Foreskin melanocyte (primary cell): ENCODE measurements at places on chromosomes 1 and 21.

GRCh38 chr1:163130225-163130856, 61.2 kb downstream of the RGS4 start:
- no peak for DNase-seq

DNA sequence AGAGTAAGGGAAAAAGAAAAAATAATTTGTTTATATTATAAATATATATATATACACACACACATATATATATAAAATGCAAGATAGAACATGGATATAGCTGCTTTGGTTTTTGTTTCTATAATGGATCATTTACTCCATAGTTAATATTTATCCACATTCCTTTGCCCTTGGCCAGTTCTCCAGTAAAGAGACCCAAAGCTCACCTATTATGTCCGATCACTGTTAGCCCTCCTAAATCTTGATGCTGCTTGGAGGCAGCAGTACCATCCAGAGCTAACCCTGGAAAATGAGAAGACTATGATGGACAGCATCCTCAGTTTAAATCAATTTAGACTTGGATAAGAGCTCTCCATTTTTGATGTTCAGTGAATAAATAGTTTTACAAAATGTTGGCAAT, 407.7 kb downstream of the PLPP3 start:
- DNase-seq = no peak

GRCh38 chr1:1208713-1209433, 2.5 kb upstream of the TNFRSF18 start:
- no peak for DNase-seq

DNA sequence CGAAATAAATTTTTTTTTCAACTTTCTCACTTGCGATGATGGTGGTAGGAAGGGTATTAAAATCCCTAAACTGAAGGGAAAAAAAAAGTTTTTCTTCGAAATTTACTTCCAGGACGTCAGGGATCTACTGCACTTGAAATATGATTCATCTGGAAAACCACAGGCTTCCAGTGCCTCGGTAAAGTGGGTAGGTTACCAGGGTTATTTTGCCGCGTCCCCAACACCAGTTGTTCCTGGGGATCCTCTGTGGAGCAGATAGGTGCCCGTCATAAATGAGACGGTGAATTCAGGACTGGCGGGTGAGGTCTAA, 773 bp downstream of the RABIF start:
- peak; percentile 7 for DNase-seq

- DNase-seq = no peak
These were observed 169.4 kb downstream of the C1orf94 start for GRCh38 chr1:34346128-34346527.

DNA sequence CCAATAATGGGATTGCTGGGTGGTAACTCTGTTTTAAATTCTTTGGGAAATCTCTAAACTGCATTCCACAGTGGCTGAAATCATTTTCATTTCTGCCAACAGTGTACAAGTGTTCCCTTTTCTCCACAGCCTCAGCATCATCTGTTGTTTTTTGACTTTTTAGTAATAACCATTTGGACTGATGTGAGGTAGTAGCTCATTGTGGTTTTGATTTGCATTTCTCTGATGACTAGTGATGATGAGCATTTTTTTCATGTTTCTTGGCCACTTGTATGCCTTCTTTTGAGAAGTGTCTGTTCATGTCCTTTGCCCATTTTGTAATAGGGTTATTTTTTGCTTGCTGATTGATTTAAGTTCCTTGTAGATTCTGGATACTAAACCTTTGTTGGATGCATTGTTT, 131.9 kb upstream of the B3GALT2 start:
- DNase-seq = no peak

DNA sequence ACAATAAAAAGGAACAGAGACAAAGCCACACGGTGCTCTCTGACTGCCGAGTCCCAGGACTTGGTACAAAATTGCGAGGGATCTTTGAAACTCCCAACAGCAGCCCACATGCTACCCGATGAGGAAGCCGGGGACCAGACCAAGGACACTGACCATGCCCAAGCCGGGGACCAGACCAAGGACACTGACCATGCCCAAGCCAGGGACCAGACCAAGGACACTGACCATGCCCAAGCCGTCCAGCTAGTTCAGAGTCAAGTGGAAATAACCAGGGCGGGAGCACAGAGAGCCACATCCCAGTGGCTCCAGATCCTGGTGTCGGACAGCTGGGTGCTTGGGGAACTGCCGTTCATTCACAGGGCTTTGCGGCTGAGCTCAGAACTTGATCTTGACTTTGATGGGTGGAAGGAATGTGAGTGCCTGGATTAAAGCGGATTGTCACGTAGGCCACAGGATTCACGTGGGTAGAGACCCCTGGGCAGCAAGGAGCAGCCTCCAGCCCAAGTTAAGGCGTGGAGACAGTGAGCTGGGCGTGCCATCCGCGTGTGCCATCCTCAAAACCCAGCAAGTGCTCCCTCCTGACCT, 16.5 kb upstream of the TRAPPC10 start:
- DNase-seq = no peak

- no peak for DNase-seq
These were observed 1.9 kb downstream of the WDR64 start for GRCh38 chr1:241654019-241654418.

GRCh38 chr1:47590523-47591225, 152.8 kb downstream of the FOXD2 start:
- DNase-seq = no peak

- DNase-seq = no peak
These were observed 1252.1 kb upstream of the ADGRL4 start for GRCh38 chr1:80258659-80259058.

DNA sequence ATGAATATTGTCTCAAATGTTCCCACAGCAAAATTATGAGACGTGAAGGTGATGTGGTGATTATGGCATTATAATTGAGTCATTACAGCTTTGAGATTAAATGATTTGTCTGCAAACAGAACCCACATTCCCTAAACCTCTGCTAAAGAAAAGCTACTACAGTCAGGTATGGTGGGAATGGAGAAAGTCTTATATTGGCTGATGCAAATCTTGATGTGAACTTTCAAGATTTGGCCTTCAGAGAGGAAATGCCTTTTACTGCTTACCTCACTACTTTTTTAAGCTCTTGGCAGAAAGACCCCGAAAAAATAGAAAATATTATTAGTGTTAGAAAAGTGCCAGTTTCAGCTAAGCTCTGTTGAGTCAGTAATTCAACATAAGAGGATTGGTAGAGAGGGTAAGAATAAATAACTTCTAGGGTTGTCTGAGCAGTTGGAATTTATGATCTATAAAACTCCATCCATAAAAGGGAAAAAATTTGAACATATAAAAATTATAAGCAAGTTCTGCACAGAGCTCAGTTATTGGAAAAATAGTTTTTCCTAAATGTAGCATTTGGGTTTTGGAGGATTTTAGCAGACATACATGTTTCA, 47.8 kb upstream of the RGS5 start:
- no peak for DNase-seq

DNA sequence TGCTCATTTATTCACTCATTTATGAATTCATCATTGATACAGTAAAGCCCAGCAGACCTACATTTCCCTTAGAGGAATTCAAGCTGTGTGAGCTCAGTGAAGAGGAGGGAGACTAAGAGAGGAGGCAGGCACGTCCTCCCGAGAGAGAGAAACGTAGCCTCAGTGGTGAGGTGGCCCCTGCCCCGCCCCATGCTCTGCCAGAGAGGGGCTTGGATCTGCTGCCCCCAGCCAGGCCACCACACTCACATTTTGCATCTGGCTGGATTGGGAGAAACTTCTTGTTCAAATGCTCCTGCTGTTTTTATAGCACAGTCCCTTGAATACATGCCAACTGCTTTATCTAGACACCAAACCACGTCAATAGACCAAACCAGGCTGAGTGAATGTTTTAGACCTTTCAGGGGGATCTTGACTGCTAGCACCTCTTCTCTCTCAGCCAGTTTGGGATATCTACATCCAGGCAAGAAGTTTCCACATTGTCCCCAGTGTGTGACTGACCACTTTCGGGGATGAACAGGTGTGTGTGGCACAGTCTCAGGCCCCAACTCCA, 67.7 kb upstream of the AJAP1 start:
- no peak for DNase-seq

- no peak for DNase-seq
These were observed 16.0 kb downstream of the TNFSF4 start for GRCh38 chr1:173191011-173191705.

DNA sequence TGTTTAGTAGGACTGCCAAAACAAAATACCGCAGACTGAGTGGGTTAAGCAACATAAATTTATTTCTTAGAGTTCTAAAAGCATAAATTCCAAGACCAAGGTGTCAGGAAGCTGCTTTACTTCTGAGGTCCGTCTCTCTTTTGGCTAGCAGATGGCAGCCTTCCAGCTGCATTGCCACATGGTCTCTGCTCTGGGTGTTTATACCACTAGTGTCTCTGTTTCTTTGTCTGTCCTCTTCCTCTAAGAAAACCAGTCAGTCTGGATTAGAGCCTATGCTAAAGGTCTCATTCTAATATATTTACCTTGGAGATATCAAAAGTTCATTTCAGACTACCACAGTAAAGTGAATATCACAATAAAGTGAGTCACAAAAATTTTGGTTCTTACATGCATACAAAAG, 519.8 kb downstream of the COL11A1 start:
- DNase-seq = no peak

GRCh38 chr1:201820413-201820812, 8.5 kb upstream of the IPO9 start:
- no peak for DNase-seq

DNA sequence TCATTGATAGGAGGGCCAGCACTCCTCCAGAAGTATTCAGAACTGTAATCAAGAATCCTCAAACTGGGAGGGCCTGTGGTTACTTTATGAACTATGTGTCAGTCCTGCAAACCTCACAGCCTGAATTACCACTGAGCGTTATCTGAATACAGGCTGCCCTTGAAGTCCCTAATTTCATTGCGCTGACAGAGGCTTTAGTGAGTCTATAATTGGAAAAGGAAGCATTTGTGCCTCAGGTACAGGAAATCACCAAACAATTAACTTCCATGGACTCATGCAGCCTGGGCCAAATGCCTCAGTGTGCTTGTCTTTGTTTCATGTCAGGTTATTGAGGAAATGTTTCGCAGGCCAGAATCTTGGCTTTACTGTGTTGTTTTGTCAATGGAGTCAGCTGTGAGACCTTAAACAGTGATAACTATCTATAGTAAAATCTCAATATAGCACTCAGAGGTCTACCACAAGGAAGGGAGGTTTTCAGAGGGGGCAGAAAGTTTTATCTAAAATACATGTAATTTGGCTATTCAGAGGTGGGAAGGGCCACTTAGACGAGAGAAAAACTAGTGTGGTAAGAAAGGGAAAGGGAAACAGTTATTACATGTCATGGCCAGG, 32.9 kb upstream of the DOCK7 start:
- DNase-seq = peak; percentile 31

- no peak for DNase-seq
These were observed 52.6 kb upstream of the RBM15 start for GRCh38 chr1:110286564-110286963.

GRCh38 chr1:110601332-110601731, 4.8 kb downstream of the KCNA2 start:
- DNase-seq = no peak

DNA sequence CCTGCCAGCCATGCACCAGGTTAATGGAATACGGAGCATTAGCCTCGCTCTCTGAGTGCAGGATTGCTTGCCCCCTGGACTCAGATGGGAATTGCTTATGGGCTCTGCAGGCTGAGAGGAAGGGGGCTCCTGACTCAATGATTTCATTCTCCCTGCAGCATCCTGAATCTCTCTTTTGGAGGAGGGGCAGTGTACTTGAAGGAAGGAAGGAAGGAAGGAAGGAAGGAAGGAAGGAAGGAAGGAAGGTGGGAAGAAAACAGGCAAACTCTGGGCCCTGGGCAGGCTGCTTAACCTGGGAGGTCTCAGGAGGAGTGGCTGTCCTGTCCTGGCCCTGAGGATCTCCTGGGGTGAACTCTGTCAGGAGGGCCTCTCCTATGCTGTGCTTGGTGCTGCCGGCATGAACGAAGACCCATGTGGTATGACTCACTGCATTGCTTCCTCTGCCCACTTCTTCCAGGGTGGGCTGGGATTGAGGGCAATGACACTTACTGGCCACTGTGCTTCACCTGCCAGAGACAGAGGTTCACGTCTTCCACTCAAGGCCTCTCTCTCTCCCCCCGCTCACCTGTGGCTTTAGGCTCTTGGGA, 257.1 kb upstream of the CSF3R start:
- no peak for DNase-seq

DNA sequence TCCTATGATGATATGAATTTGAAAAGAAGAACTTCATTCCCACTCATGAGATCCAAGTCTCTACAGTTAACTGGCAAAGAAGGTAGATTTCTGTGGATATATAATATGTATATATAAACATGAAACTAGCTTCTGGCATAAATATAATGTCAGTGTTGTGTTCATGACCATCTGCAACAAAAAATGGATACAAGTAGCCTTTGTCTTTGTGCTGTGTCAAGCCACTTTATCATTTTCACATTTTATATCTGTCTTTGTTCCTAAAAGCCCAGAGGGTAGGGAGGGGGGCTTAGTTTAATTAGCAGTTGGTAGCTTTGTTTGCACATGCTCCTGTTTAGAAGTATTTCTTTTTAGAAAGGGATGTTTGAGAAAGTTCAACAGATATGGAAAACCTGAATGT, 56.2 kb upstream of the FASLG start:
- DNase-seq = peak; percentile 85
